Nephron progenitor cell (in vitro differentiated cells): ENCODE measurements at places on chromosomes 5 and 9.

GRCh38 chr9:86718388-86719049, 228.8 kb downstream of the GAS1 start:
- DNase-seq = no peak

GRCh38 chr5:148125641-148126040, 42.7 kb upstream of the SPINK14 start:
- no peak for DNase-seq

DNA sequence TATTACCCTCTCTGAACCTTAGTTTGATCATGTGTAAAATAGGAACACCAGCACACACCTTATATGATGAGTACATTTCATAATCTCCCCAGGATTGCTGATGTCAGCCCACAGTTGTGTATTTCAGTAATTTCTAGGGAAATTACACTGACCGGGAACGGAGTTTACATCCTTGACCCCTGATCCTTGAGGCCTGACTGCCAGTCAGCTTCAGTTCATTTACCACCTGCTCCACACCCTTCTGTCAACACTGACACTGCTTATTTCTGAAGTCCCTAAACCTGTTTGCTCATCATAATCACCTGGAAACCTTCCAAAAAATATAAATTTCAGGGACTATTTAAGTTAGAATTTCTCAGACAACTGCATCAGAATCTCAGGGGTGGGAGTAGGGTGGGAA, 55.3 kb downstream of the ZNF622 start:
- DNase-seq = no peak

GRCh38 chr9:125683486-125683885, 23.5 kb downstream of the MAPKAP1 start:
- no peak for DNase-seq

DNA sequence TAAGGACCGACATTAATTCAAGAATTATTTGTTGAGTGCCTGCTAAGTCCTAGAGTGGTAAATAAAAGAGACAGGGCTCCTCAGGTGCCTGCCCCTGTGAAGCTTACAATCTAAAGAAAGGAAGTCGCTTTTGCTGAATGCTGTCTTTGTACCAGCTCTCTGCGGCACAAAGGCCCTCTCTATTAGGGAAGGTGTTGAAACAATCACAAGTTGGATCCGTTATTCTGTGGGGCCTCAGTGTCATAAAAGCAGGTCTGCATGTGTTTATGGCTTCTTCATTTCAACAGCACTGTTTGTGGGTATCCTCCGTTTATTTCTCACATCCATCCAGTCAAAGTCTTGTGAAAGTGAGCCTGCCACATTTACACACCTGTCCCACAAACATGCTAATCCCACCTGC, 7.0 kb upstream of the MVB12B start:
- no peak for DNase-seq

DNA sequence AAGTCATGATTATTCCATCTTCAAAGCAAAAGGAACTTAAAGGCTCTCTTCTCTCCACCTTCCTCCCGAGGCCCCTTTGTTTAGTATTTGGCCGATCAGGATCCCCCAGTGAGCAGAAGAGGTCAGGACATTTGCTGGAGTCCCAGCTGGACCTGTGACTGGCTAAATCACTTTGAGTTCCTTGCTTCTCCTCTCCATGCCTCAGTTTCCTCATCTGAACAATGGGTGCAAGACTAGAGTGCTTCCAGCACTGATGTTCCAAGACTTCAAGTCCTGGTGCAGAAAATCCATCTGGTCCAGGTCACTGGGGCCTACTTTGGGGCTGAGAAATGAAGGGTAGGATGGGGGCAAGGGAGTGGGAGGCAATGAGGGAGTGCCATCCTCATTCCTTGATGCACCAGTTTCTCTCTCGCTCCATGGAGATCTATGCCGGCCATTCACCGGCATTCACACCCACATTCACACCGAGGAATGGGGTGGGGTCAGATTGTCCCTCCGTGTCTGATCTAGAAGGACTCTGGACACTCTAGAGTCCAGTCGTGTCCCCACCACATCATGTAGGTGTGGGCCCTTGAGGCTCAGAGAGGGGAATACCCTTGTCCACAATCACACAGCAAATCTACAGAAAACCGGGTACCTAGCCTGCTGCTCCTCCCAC, 38.7 kb upstream of the IL17B start:
- no peak for DNase-seq
